ENCODE measurements at places on chromosomes 12 and 14. TPM values are rescaled to one million over a fixed set of nuclear protein-coding genes. Genes with fewer than 3 reads are reported as not detected.
A peak's percentile ranks its signal among the peaks of the same experiment; 100 is the strongest.

RASAL1 gene
- total RNA-seq = not detected

RERGL gene
- total RNA-seq = not detected

SLC5A8 gene
- total RNA-seq = not detected

PRB4 gene
- total RNA-seq = not detected

CHGA gene
- total RNA-seq = not detected

PMEL gene
- total RNA-seq = 1.1 TPM

GARIN6 gene
- not detected for total RNA-seq

CLEC4C gene
- not detected for total RNA-seq

DNA sequence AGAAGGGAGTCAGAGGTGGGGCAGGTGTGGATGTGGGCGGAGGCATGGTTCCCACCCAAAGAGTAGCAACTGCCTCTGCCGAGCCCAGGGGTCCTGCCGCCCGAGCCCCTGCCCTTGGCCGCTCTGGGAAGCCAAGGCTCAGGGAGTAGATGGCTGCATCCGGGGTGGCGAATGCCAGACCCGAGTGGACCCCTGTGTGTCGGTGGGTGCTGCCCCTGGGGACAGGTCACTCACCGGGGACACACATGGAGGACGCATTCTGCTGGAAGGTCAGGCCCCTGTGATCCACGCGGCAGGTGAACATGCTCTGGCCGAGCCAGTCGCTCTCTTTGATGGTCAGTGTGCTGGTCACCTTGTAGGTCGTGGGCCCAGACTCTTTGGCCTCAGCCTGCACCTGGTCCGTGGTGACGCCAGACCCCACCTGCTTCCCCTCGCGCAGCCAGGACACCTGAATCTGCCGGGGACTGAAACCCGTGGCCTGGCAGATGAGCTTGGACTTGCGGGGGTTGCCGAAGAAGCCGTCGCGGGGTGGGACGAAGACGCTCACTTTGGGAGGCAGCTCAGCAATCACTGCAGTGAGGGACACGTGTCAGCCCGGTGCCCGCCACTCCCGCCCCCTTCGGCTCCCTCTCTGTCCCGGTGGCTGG is 329.0 kb downstream of the TMEM121 start:
- no peak for DNase-seq

GRCh38 chr14:73606271-73606670 is 6.0 kb upstream of the ACOT6 start:
- no peak for DNase-seq

DNA sequence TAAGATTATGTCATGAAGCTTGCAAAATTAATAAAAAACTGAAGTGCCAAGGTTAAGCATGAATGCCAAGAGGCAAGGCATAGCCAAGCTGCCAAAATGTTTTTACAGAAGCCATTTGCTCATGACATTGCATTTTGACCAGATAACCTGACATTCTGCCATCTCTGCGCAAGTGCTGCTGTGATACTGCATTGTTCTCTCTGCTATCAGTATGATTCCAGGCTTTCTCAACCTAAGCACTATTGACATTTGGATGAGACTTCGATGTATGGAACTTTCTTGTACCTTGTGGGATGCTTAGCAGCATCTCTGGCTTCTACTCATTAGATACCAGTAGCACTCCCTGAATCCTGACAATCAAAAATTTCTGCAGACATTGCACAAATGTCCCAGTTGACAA is 139.2 kb downstream of the RASSF9 start:
- DNase-seq = no peak

- no peak for DNase-seq
These were observed 49.3 kb downstream of the EEA1 start for GRCh38 chr12:92879698-92880322.

DNA sequence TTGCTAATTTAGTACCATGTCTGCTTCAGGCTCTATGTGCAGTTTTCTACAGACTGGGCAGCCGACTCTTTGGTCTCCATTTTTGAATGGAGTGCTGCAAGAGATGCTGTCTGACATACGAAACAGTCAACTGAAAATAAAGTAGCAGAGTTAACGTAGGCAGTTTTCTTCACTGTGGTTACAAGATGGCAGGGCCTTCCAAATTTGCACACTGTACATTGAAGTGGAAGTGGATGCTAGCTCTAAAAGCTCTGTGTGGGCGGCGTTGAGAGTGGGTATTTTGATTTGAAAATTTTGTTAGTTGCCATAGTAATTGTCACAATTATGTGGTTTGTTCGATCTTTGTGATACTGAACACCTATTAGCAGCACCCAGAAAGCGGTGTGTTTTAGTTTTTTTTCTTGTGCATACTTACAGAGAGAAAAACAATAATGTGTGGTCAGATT is 154.9 kb upstream of the ATP2B1 start:
- no peak for DNase-seq

DNA sequence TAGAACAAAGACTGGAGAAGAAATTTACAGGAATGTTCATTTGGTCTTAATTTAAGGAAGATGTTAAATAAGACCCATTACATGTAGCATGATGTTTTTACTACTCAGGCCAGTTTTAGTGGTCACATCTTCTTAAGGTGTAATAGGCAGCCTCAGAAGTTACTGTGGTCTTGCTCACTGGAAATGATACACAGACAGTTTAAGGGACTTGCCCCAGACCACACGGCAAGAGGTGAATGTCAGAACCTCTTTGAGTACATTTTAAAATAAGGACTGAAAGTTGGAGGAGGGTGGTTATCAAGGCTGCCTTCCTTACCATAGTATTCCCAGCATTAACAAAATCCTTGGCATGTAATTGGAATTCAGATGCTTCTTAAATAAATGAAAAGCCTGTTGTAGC is 37.9 kb downstream of the LRRK2 start:
- no peak for DNase-seq

DNA sequence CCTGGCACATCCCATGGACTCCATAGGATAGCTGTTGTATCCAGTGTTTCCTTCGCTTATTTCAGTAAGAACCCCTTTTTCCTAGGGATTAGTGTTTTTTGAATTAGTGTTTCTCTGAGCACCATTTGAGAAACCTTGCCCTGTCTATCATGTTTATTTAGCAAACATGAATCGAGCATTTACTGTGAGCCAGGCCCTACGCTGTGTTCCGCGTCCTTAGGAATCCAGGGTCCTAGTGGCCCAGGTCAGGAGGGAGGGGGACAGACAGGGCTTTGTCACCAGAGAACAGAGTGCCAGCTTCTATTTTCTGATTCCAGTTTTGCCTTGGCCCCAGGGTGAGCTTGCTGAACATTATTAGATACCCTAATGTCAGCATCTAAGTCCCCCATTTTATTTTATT is 2.5 kb downstream of the TEAD4 start:
- no peak for DNase-seq

DNA sequence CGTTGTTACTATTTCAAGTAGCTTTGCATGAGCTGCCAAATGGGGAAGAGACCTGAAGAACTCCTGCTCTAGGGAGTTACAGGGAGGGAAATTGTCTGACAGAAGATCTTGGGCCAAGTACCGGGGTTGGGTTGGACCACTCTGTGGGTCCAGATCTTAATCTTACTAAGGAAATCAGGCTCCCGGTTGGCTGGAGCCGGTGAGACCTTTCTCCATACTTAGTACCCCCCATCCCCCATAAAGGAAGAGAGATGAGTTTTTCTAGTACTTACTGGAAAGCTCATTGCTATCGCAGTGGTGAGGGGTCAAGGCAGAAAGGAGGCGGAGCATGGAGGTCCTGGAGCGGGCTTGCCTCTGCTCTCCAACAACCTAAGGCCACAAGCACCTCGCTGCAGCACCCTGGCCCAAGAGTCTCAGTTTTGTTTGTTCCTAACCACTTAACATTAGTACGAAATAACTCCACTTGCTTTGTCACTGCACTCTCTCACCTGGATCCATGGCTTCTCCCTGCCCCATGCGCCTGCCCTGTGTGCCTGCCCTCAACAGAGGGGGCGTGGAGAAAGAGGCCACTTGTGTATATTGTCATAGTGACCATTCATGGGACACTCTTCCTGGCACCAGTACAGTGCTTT is 6.8 kb upstream of the UNC119B start:
- no peak for DNase-seq

- no peak for DNase-seq
These were observed 20.4 kb downstream of the YAF2 start for GRCh38 chr12:42217656-42218055.

GRCh38 chr12:102329883-102330282 is 132.2 kb upstream of the PMCH start:
- no peak for DNase-seq

DNA sequence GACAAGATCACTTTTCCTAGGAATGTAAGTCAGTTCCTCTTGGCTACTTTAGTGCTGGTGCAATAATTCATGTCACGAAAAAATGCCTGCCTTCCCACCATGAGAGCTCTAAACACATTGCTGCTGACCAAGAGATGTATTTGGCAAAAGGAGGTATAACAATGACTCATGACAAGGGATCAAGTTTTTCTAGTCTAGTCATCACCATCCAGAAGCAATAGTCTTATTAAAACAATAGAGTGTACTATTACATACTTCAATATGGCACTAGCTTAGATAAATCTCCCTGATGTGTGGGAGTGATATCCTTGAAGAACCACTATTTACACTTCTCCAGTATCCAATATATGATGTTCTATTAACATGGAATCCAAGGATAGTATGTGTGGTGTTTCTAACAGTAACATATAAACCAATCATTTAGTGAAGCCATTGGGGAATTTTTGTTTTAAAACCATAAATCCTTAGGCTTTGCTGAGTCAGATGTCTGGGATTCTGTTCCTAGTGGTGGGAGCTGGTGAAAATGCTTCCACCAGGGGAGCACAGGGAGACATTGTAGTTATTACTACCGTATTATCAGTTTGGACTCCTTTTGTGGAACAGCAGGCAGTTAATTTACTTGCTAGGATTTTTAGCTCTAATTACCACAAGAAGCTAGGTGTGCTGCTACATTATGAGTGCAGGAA is 1387.5 kb downstream of the LRFN5 start:
- peak; percentile 90 for DNase-seq

GRCh38 chr12:59657711-59658110 is 61.9 kb downstream of the SLC16A7 start:
- DNase-seq = no peak

- no peak for DNase-seq
These were observed 284.5 kb upstream of the E2F7 start for GRCh38 chr12:77349689-77350370.

GRCh38 chr14:99042381-99043266 is 229.4 kb downstream of the BCL11B start:
- no peak for DNase-seq

DNA sequence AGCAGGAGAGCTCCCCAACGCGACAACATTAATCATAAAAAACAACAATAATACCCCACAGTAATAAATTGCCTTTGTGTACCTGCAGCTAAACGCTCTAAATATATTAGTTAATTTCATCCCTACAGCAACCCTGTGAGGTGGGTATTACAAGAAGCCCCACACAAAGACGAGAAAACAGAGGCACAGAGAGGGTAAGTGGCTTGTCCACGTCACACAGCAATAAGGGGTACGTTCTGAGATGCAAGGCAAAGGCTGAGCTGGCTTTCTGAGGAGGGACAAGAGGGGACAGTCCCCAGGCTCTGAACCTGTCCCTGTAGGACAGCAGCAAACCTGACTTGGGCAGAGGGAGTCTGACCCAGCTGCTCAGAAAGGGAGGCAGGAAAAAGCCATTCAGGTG is 78.2 kb downstream of the NCOR2 start:
- no peak for DNase-seq

DNA sequence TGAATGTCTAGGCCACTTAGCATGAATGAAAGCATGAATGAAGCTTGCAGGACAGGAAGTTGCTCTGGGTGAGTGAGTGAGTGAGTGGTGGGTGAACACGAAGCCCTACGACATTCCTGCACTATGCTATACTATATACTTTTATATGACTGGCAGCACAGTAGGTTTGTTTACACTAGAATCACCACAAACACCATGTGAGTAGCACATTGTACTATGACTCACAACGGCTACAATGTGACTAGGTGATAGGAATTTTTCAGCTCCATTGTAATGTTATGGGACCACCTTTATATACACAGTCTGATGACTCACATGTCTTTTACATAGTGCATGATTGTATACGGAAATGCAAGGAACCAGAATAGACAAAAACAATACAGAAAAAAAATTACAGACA is 1480.2 kb downstream of the AACS start:
- no peak for DNase-seq

DNA sequence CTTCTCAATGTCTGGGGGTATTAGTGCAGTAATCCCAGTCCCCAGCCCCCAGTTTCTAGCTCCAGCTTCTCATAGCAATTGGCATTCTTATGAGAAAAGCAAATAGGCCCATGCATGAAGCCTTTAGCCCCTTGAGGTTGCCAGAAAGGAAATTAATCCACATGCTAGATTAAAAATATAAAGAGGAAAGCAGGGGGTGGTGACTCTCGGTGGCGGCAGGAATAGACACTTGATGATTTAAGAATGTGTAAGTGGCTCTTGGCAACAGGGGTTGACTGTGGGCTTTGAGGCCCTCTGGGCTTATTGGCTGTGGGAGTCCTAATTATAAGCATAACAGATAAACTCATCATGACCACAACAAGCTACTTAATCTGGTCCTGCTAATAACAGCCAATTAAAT is 1367.3 kb upstream of the FLRT2 start:
- DNase-seq = no peak

GRCh38 chr12:68028647-68029046 is 39.4 kb downstream of the IFNG-AS1 start:
- no peak for DNase-seq
